ENCODE measurements at places on chromosomes 1 and 21.

DNA sequence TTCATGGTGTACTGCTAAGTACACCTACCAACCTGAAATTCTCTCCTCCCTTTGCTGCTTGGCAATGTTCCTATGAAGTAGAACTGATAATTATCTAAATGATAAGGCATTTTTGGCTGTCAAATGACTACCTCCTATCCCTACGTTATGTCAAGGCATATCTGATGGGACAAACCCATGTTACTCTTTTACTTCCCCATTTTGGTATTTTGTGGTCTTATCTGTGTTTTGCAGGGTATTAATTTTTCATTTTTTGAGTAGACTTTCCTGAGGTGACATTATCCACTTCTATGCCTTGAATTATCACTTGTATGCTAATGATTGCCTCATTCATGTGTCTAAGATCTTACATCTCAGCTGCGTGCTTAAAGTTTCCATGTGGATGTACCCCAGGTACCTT lies 499.6 kb upstream of the B3GALT2 start:
- no peak for DNase-seq

- DNase-seq: no peak
Observed at GRCh38 chr1:26848941-26849774, 13.8 kb upstream of the SFN start.

DNA sequence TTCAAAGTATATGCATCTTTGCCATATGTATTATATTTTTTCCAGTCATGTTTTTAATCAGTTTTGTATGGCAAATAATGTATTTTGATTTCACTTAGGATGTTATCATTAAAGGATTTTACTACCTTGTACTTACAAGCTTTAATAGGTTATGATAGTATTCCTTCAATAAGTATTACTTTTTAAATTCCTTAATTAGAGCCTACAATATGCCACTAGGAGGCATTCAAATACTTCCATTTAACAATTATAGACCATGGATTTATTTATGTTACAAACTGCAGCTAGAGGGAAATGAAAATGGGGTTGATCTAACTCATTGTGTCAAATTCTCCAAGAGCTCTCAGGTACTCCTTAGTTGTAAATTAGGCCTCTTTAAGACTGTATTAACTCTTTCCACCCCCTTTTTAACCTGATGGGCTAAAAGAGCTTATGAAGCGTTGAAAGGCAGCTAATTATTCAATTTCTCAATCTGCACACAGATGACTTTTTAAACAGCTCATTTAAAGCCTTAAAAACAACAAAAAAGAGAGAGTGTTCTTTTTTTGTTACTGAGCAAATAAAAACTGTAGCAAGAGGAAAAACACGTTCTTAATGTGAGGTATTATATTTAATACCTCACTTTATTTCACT lies 156.2 kb downstream of the DENND1B start:
- no peak for DNase-seq

GRCh38 chr1:36393686-36394085 lies 4.0 kb downstream of the LSM10 start:
- DNase-seq: no peak

- DNase-seq: no peak
Observed at GRCh38 chr21:28215214-28215954, 777.3 kb downstream of the LTN1 start.

DNA sequence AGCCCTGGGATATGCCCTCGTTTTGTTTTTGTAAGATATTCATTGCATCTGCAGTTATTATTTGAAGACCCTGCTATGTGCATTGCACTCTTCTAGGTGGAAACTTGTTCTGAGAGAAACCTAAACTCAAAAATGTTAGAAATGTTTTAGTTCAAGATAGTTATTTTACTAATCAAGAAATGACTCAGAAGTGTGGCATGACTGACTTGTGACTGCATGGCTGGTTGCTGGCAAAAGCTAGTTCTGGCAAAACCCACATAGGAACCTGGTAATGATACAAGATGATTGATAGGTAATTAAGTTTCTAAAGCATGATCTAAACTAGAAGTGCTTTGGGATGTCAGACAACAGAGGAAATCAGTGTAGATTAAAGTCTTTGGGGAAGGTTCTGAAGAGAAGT lies 33.8 kb upstream of the NFASC start:
- DNase-seq: no peak

DNA sequence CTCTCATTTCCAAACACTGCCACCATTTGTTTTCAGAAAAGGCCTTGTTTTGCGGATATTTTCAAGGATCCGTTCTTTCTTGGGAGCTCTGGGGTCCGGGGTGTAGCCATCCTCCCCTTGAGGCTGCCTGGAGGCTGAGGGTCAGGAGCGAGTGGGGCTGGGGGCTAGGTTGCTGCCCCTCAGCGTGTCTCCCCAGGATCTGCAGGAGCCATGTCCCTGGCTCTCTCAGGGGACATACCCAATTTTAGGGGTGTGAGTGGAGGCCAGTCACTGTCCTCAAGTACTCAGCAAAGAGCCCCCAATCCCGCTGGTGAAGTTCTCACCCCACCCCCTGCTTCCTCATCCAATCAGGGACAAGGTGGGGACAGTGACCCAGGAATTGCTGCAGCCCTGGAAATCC lies 15.0 kb upstream of the PRDM16 start:
- no peak for DNase-seq
